Activated CD4-positive, alpha-beta T cell treated with anti-CD3 and anti-CD28 coated beads, Interleukin-2, amount 50 U/mL, for 24 hours (primary cell): ENCODE measurements at places on chromosomes 1 and 21.

DNA sequence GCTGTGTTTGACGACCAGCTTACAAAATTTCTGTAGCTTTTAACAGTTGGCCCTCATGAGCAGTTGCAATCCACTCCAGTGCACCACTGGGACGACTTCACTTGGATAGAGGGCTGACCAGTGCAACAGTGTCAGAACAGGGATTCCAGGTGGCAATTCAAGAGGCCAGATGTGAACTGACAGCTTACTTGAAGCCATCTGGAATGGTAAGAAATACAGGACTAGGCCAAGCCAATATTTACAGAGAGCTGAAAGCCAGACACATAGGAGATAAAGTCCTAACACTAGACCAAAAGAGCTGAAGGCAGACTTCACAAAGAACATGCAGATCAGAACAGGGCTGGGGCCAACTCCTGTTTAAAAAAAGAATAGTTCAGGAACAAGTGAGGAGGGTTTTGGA lies 93.5 kb upstream of the NFIA start:
- DNase-seq = no peak

GRCh38 chr1:15124362-15125100 lies 29.0 kb upstream of the TMEM51 start:
- DNase-seq = no peak

GRCh38 chr1:2027961-2028583 lies 8.9 kb downstream of the GABRD start:
- no peak for DNase-seq

GRCh38 chr1:160830321-160831153 lies 32.1 kb downstream of the CD244 start:
- DNase-seq = peak; percentile 61

- DNase-seq = no peak
Observed at GRCh38 chr1:117638759-117639158, 32.9 kb downstream of the TENT5C start.

DNA sequence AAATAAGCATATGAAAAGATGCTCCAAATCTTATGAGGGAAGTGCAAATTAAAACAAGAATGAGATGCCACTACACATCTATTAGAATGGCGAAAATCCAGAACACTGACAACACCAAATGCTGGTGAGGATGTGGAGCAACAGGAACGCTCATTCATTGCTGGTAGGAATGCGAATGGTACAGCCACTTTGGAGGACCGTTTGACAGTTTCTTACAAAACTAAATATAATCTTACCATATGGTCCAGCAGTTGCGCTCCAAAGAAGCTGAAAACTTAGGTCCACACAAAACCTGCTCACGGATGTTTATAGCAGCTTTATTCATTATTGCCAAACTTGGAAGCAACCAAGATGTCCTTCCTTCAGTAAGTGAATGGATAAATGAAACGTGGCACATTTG lies 50.3 kb downstream of the POFUT2 start:
- DNase-seq = no peak

DNA sequence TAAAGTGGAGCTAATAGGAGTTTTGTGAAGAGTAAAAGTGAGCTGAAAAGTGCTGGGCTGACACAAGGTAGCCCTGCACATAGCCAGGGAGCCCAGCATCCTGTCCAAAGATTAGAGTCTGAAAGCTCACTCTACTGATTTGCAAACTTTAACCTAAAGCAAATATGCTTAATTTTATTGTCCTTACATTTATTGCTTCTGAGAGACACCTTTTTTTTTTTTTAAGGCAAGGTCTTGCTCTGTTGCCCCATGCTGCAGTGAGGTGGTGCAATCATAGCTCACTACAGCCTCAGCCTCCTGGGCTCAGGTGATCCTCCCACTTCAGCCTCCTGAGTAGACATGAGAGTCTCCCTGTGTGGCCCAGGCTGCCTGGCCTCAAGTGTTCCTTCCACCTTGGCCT lies 16.5 kb downstream of the MGST3 start:
- no peak for DNase-seq

DNA sequence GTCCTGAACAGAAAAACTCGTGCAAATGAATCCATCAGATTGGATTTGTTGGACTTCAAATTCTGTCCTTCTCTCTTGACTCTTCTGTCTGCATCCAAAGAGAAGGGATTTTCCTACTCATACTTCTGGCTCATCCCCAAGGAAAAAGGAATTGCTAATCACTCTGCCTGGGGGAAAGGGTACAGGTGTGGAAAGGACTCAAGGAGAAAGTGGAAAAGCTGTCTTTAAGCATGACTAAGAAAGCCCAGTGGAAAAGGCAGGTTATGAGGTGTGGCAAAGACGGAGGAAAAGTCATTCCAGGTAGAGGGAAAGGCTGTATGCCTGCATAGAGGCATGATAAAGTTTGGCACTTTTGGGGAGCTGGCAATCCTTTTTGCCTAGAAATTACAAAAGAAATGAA lies 43.4 kb downstream of the PTGS2 start:
- DNase-seq = no peak
